ENCODE measurements at places on chromosomes 2 and 18. TPM values are rescaled to one million over a fixed set of nuclear protein-coding genes. Genes with fewer than 3 reads are reported as not detected.

DNA sequence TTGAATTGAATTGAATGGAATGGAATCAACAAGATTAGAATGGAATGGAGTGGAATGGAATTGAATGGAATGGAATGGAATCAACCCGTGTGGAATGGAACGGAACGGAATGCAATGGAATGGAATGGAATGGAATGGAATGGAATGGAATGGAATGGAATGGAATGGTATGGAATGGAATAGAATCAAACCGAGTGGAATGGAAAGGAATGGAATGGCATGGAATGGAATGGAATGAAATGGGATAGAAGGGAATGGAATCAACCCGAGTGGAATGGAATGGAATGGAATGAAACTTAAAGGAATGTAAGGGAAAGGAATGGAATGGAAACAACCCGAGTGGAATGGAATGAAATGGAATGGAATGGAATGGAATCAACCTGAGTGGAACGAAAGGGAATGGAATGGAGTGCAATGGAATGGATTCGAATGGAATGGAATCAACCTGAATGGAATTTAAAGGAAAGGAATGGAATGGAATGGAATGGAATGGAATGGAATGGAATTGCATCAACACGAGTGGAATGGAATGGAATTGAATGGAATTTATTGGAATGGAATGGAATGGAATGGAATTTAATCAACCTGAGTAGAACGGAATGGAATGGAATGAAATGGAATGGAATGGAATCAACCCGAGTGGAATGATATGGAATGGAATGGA is 1146.6 kb downstream of the RPIA start:
- DNase-seq = no peak

DNA sequence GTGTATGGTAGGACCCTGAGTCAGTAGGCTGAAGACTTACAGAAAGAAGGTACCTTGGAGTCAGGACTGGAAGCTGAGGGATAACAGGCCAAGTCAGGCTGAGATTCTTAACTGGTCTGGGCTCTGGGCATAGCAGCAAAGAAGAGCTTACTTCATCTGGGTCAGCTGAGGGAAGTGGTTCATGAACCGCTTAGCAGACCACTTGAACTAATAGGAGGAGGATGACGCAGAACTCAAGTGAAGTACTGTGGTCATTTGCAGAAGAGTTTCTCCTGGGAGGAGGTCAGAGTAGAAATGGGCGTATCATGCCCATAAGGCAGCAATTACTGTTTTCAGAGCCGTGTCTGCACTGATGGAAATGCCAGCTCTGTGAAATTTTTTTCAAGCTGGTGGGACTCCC is 164.5 kb downstream of the LCLAT1 start:
- no peak for DNase-seq

DNA sequence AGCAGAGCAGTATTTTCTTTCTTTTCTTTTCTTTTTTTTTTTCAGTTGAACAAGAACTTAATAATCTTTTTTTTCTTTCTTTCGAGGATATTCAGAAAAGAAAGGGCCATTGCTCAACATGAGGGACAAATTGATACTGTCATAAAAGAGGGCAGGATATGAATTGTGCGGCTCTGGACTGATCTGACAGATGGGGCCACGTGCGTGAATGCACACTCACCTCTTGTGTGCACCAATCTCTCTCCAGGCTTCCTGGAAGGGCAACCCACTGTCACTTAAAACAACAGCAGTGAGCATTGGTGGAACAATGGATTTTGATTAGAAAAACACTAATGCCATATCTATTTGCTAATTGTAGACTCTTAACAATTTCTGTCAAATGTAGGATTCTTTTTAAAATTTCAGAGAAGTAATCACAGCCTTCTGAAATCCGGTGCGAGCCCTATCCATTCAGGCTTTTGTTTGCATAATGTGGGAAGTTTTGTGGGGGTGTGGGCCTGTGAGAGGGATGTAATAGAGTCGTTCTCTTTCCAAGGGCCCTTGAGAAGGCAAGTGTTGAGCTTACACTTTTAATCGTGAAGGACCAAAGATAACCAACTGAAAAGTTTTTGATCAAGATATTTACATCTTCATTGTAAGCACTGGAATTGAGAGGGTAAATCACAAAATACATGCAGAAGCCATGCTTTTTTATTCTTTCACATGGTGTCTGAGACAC is 298.8 kb downstream of the SP3 start:
- no peak for DNase-seq

GRCh38 chr2:216044883-216045486 is 31.6 kb upstream of the MREG start:
- no peak for DNase-seq

- DNase-seq = no peak
Observed at GRCh38 chr18:34942975-34943374, 98.2 kb upstream of the MAPRE2 start.

GRCh38 chr18:73414598-73414997 is 546.8 kb upstream of the NETO1 start:
- no peak for DNase-seq

GRCh38 chr2:223019987-223020717 is 31.8 kb upstream of the KCNE4 start:
- no peak for DNase-seq

DNA sequence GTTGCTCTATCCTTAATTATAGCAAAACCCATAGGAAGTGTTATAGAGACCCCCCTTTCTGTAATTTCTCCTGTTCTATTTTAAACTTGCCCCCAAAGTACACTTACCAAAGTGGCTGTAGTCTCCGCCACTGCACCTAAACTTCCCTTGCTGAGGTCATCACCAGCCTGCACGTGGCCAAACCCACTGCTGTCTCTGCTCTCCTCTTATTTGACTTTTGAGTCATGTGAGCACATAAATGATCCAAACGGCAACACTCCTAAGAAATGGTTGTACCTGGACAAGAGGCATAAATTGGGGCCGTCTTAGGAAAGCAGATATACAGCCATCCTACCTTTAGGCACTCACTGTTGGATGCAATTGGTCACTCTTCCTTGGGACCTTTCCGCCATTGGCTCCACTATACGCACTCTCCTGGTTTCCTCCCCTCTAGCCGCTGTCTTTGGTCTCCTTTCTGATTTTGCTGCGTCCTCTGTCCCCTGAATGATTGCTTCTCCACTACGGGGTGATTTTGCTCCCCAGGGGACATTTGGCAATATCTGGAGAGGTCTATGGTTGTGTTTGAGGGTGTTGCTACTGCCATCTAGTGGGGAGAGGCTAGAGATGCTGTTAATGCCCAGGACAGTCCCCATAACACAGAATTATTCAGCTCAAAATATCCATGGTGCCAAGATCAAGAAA is 19.2 kb upstream of the IL36G start:
- DNase-seq = no peak

DNA sequence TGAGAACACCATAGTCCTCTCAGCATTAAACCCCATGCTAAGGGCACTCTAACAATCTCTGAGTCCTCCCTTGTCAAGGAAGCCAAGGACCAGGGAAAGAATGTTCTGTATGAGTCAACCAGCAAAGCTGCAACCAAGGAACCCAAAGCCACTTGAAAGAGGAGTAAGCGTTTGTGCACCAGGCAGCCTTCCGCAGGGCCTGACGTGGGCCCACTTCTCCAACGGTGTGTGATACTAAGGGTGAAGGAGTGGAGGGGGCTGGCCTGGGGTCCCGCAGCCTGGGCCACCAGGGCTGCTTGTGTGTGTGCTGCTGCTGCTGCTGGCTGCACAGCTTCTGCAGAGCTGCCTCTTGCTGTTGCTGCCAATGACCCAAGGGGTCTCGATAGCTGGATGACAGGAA is 30.1 kb upstream of the GALNT14 start:
- DNase-seq = no peak

GRCh38 chr2:235132651-235133050 is 180.8 kb downstream of the SH3BP4 start:
- DNase-seq = no peak

DNA sequence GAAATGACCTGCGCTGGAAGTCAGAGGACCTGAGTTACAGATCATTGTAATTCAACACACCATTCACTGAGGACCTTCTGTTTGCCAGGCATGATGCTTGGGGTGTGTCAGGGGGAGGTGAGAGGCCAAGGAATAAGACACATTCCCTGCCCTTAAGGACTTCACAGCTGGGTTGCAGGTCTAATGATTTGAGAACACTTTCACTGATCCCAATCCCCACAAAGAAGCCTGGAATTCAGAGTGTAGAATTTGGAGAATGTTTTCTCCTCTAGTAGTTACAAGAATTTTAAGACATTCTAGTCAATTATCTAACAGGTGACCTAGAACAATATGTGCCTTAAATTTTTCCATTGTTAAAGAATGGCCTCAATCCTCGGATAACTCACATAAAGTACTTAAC is 322.4 kb downstream of the TNS1 start:
- no peak for DNase-seq

GRCh38 chr2:147843391-147843863 is 1.4 kb upstream of the ACVR2A start:
- no peak for DNase-seq

DNA sequence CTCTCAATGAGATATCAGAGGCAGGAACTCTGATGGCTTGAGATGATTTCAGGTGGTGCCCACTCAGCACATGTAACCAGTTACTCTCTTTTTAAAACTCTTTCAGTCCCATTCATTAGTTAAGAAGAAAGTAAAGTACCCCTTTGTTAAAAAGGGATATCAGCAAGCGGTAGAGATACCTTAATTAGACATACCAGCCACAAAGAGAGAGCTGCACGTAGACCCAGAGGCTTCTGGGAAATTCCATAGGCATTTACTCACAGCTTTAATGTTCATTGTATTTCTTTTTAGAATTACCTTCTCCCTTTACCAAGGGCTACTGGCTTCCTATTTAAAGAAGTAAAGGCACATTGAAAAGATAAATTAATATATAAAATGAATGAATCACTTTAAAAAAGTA is 63.3 kb downstream of the LYPD6B start:
- no peak for DNase-seq

GRCh38 chr2:10057231-10058107 is 14.1 kb downstream of the KLF11 start:
- DNase-seq = peak; percentile 84

GRCh38 chr18:75915941-75916623 is 488.6 kb upstream of the SMIM21 start:
- no peak for DNase-seq

DNA sequence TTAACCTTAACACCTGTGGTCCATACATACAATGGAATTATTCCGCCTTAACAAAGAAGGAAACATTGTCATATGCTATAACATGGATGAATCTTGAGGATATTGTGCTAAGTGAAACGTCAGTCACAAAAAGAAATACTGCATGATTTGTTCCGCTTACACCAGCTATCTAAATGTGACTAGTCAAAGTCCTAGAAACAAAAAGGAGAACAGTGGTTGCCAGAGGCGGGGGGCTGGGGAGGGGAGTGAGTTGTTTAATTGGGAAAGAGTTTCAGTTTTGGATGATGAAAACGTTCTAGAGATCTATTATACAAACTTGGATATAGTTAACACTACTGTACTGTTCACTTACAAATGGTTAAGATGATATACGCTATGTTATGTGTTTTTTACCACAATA is 72.0 kb downstream of the SPRED2 start:
- DNase-seq = no peak

GRCh38 chr2:50263728-50264127 is 768.2 kb downstream of the NRXN1 start:
- DNase-seq = no peak

DNA sequence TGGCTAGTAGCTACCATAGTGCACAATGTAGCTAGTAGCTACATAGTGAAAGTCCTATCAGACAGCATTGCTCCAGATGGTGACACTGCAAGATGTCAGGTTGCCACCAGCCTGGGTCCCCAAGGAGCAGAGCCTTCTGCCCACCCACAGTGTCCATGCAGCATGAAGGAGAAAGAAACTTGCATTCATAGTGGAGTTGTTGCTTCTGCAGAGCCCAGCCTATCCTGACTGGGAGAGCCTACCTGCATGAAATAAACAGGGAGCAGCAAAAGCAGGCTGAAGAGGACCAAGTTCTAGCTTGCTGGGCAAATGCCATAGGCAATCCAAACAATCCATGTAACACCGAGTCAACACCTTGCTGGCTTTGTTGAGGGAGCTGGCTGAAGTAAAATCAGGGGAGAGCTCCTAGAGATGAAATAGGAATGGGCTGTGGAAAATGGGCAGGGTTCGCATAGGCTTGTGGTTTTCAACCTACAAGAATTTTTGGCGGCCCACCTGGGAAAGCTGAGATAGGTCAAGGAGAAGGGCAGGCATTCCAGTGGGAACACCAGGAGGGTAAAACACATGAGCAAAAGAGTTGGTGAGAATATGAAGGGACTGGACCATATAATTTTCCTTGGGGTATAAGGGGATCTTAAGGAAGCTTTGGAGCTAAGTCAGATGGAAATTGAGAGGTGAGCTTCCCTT is 195.8 kb downstream of the CYP26B1 start:
- no peak for DNase-seq

DNA sequence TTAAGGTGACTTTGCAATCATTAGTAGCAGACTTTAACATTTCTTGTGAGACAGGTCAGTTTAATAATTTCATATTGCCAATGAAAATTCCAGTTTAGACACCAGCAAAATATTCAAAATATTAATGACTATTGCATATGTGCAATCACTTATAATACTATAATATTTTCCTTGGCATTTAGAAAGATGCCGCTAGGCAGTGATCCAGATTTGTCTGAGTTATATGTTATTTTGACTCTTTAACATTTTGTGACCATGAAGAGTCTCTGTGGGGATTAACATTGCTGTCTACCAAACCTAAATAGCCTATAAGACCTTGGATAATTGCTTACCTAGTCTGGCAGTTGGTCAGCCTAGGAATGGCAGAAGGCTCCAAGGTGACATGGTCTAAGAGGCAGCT is 389.6 kb downstream of the THSD7B start:
- DNase-seq = no peak

DNA sequence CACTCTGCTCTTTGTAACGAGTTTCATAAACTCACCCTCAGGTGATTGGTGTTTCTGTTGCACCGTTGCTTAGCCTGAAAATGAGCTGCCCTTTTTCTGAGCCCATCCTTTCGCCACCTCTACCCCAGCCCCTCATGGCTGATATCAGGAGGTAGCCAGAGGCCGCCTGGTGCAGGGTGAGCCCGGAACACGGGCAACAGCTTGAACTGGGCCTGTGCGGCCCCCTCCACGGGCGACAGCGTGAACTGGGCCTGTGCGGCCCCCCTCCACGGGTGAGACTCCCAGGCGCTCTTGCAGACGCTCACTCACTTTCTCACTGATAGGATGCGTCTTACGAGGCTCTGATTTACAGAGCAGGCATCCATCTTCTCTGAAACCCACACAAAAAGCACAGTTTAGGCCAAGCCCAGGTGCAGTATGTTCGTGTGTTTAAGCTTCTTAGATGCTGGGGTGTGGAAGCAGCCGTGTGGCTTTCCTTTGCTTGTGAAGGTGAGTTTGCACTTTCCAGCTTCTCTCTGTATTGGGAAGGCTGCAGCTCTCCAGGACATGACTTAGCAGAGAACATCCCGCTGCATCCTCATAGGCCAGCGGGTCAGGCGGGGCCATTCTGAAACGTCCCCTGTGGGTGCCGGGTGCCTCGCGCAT is 83.5 kb downstream of the NFATC1 start:
- DNase-seq = peak; percentile 55

GRCh38 chr2:128792476-128793054 is 473.9 kb upstream of the HS6ST1 start:
- DNase-seq = no peak

The NEU2 gene
- not detected for total RNA-seq

The UCN gene
- 1.2 TPM for total RNA-seq

The HAAO gene
- total RNA-seq = 22.0 TPM

The NEU4 gene
- not detected for total RNA-seq

The KCNE4 gene
- 21.5 TPM for total RNA-seq

The HOXD10 gene
- total RNA-seq = 1.4 TPM

The CCDC148 gene
- 0.52 TPM for total RNA-seq

The EN1 gene
- not detected for total RNA-seq

The ZEB2 gene
- total RNA-seq = 301 TPM

The ALPP gene
- total RNA-seq = not detected

The GPBAR1 gene
- 3.7 TPM for total RNA-seq
